Dermis microvascular lymphatic vessel endothelial cell (primary cell): ENCODE measurements at places on chromosomes 1 and 21.

GRCh38 chr1:28329395-28330153 lies 734 bp downstream of the MED18 start:
- DNase-seq: peak; percentile 38

DNA sequence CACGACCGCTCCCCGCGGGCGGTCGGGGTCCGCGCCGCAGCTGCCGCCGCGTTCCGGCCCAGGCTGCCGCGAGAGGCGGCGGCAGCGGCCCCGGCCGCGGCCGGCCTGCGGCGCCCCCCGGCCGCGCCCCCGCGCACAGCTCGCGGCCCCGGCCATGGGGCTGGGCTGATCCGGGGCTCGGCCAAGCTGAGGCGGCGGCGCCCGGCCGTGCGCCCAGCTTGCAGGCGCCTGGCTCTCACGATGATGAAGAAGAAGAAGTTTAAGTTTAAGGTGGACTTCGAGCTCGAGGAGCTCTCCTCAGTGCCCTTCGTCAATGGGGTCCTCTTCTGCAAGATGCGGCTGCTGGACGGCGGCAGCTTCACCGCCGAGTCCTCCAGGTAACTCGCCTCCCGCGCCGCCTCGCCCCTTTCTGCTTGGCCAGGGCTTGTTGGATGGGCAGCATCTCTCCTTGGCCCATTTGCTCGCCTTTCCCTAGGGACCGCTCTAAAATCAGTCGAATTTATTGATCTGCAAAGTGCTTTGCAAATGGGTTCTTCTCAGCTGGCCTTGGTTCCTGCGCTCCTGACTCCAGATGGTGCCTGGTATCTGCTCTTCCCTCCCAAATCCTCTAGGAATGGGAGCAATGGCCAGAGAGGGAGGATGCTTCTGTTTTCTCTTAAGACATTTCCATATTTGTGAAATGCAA lies 431 bp downstream of the EEIG2 start:
- DNase-seq: peak; percentile 29

GRCh38 chr1:18041102-18041501 lies 66.5 kb upstream of the IGSF21 start:
- DNase-seq: no peak

- no peak for DNase-seq
Observed at GRCh38 chr21:28387220-28387619, 605.5 kb downstream of the LTN1 start.

GRCh38 chr1:159989581-159989980 lies 35.5 kb upstream of the SLAMF9 start:
- DNase-seq: no peak

GRCh38 chr1:158946785-158947184 lies 15.4 kb downstream of the PYHIN1 start:
- no peak for DNase-seq

GRCh38 chr1:40353082-40353481 lies 20.4 kb upstream of the SMAP2 start:
- no peak for DNase-seq

DNA sequence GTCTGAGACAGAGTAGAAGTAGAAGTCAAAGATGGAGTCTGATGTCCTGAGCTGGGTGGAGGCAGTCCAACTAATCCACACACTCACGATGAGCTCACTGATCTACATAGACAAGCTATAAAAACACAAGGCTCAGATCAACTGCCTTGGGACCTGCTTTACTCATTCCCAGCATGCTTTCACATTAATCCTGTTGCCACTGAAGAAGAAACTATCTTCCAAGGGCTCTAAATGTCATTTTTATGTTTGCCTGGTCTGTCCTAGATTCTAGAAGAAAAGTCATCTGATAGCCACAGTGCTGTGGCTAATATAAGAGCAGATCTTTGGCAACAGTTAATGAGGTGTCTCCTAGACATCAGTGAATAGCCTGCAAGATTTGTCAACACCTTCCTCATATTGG lies 522.7 kb downstream of the NUF2 start:
- DNase-seq: no peak

DNA sequence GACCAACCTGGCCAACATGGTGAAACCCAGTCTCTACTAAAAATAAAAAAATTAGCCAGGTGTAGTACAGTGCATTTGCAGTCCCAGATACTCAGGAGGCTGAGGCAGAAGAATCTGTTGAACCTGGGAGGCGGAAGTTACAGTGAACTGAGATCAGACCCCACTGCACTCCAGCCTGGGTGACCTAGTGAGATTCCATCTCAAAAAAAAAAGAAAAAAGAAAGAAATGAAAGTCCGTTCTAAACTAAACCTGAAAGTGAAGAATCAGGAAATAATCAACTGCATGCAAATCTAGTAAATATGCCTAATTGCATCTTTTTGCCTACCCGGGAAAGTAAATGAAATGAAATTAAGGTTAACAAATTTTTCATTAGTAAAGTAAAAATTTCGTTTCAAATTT lies 99.6 kb downstream of the ZZZ3 start:
- no peak for DNase-seq

DNA sequence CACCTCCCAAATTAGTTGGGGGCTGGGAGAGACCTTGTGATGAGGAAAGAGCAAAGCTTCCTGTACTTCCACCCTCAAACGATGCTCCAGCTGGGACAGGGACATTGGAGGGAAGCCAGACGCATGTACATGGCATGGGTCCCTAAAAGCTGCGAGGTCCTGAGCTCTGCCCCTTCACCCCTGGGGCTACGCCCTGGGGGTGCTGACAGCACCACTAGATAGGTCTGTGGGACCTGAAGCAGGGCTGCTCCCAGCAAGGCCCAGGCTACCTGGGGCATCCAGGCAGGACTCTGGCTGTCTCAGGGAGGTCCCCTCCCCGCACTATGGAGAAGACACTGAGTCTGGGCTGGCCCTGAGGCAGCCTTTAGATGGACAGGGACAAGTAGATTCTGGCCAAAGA lies 83.4 kb downstream of the DMRTB1 start:
- DNase-seq: no peak

GRCh38 chr1:88376421-88376820 lies 307.7 kb upstream of the PKN2 start:
- no peak for DNase-seq

GRCh38 chr1:150621497-150622302 lies 7.7 kb downstream of the ENSA start:
- peak; percentile 66 for DNase-seq

- DNase-seq: no peak
Observed at GRCh38 chr1:16421201-16421600, 16.0 kb downstream of the SPATA21 start.

DNA sequence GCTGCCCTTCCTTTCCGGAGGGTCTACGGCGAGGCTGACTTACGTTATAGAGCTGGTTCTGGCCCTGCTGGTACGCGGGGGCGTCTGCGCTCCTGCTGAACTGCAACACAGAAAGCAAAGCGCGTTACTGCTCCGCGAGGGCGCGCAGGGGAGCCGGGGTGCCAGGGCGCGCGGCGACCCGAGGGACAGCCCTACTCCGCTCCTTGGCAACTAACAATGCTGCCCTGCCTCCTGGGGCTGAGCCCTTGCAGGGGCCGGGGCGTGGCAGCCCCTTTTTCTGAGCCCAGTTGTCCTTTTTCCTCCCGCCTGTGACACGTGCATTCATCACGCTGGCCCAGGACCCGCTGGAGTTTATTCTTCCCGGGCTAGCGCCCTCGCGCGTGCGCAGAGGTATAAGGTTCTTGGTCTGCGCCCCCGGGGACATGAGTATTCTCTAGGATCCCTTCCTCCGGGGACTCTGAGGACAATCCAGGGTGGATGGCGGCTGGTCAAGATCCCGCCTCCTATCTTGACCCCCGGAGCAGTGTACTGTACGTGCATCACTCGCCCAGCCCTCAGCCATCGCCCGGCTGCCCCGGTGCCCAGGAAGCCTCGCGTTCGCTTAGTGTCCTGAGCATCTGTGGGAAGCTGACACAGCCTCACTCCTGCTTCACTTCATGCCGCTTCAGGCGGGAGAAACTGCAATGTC lies 78.9 kb downstream of the CD247 start:
- DNase-seq: peak; percentile 37

- no peak for DNase-seq
Observed at GRCh38 chr1:191453487-191453886, 704.8 kb upstream of the RGS18 start.

GRCh38 chr1:41868241-41868998 lies 50.3 kb downstream of the HIVEP3 start:
- DNase-seq: peak; percentile 19

- no peak for DNase-seq
Observed at GRCh38 chr1:219373616-219373935, 199.9 kb downstream of the LYPLAL1 start.

GRCh38 chr21:26842974-26843932 lies 2.0 kb downstream of the ADAMTS1 start:
- DNase-seq: peak; percentile 93

DNA sequence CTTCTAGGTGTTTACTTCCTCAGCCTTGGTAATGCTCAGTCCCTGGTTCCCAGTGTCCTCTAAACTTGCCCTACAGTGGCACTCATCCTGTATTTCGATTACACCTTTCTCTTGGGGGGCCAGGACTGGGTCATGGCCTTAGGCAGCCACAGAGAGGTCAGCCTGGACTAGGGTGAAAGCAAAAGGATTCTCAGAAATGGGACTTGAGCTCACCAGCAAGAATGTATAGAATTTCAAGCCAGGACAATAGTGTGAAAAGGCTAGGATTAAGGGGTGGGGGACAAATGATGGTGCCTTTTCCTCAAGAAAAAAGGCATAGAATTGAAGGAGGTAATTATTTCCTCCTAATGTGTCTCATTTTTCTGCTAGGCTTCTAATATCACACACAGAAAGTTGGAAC lies 166.8 kb upstream of the RUNX1 start:
- DNase-seq: no peak

- no peak for DNase-seq
Observed at GRCh38 chr1:236514703-236515442, 8.9 kb upstream of the LGALS8 start.

GRCh38 chr1:111205714-111206050 lies 5.2 kb upstream of the DENND2D start:
- DNase-seq: no peak

DNA sequence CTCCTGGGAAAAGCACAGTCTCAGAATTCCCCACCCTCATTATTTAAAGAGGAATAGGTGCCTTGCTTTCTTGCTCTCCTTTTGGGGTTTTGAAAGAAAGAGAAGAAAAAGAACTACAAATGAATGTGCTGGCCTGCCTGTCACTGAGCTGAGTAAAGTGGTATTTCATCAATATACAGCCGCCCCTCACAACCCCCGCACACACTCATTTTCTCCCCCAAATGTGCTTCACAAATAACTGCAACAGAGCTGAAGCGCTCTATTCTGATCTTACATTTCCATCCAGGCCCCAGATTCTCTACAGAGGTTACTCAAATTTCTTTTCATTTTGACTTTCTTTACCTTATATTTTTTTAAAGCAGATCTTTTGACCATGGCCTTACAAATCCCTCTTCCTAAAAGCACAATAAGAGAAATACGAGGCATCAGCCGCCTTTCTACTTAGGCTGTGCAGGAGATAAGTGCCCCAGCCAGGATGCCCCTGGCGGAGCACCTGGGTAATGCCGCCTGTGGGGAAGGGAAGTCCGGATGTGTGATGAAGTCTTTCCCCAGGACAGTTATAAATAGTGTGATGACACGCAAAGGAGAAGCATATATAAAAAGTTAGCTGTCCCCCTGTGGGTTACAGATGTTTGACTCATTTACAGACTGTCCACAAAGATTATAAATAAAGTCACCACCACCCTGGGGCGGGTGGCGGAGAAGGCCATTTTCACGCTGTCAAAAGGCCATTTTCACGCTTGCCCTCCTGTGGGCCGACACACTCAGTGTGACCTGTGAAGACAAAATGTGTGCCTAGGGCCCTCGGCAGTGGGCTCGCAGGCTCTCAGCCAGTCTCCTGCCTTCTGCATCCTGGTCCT lies 6.5 kb downstream of the KCNN3 start:
- DNase-seq: peak; percentile 83

GRCh38 chr1:15886611-15887167 lies 39.2 kb downstream of the SPEN start:
- no peak for DNase-seq

DNA sequence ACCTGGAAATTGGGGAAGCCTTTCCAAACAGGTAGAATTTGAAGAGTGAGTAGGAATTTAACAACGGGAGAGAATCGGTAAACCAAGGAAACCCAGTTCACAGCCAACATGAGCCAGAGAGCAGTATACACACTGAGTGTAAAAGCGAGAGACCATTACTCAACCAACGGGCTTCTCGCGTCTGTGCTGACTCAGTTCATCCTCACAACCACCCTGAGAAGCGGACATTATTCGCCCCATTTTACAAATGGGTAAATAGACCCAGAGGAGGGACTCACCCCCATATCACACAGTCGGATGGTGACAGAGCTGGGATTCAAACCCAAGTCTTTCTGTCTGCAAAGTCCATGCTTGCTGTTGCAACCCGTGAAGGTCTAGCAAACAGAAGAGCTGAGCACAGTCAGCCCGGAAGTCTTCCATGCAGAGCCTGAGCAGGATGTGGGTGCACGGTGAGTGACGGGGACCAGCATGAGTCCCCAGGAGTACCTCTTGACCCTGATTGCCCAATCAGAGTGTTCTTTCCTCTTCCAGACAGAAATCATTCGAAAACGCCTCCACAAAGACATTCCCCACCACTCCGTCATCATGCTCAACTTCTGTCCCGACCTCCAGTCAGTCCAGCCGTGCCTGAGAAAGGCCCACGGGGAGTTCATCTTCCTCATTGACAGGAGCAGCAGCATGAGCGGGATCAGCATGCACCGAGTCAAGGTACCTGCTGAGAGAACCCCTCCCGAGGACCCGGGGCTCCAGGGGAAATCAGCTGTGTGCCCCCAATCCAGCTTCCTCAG lies 32.3 kb downstream of the VWA5B1 start:
- DNase-seq: no peak

- no peak for DNase-seq
Observed at GRCh38 chr1:177710696-177711620, 258.9 kb downstream of the SEC16B start.

DNA sequence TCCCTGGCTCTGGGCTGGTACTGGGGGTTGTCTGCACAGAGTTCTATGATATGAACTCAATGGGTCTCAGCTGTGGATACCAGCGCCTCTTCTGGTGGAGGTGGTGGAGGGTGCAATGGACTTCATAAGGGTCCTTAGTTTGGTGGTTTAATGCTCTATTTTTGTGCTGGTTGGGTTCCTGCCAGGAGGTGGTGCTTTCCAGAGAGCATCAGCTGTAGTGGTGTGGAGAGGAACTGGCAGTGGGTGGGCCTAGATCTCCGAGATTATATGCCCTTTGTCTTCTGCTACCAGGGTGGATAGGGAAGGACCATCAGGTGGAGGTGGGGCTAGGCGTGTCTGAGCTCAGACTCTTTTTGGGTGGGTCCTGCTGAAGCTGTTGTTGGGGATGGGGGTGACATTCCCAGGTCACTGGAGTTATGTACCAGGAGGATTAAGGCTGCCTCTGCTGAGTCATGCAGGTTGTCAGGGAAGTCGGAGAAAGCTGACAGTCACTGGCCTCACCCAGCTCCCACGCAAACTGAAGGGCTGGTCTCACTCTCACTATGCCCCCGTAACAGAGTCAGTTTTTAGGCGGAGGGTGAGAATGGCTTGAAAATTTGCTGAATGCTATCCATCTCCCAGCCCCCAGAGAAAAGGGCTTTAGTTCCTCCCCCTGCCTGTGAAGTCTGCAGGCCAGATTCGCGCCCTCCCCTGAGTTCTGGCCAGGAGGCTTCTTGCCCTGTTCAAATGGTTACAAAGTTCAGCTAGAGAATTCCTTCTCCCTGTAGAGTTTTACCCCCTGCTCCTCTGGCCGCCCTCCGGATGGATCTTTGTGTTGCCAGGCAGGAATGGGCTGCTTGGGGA lies 902.9 kb downstream of the LTN1 start:
- DNase-seq: no peak
